H4 (cell line): ENCODE measurements at places on chromosomes 11 and 22.
A peak's percentile ranks its signal among the peaks of the same experiment; 100 is the strongest.

DNA sequence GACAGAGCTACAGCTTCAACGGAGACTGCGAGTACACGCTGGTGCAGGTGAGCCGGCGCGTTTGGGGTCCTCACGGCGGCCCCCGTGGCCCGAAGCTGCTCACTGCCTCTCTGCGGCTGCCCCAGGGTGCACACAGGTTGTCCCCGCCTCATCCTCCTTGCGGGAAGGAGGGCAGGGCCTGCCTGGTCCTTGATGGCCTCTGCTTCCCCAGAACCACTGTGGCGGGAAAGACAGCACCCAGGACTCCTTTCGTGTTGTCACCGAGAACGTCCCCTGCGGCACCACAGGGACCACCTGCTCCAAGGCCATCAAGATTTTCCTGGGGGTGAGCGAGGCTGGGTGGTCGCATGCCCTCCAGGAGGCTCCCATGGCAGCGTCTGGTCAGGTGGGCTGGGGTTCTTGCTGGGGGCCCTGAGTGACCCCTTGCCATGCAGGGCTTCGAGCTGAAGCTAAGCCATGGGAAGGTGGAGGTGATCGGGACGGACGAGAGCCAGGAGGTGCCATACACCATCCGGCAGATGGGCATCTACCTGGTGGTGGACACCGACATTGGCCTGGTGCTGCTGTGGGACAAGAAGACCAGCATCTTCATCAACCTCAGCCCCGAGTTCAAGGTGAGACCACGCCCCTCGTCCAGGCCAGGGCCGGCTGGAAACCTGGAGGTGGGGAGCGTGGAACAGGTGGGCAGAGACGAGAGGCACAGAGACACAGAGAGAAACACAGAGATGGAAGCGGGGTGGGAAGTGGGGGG, 19.4 kb downstream of the MUC5AC start:
- DNase-seq: no peak

DNA sequence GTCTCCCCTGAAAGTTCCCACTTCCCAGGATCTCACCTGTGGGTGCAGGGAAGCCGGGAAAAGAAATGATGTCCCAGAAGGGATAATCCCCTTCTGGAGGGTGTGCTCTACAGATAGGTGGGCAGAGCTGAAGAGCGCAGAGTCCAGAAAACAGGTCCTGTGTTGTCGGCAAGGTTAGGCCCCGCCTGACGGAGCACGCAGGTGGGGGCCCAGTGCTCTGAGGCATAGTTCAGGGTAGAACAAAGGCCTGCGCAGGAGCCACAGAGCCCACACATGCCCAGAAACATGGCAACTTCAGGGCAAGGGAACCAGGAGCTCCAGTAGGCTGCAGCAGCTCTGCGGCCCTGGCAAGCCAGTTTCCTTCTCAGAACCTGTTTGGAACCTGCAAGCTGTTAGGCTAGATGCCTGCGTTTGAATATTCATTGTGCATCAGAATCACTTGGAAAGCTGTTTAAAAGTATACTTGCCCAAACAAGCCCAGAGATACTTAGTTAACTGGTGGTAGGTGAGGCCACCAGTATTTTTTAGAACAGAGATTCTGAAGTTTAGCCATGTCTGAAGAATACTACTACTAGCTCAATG, 386.6 kb downstream of the BUD13 start:
- no peak for DNase-seq

DNA sequence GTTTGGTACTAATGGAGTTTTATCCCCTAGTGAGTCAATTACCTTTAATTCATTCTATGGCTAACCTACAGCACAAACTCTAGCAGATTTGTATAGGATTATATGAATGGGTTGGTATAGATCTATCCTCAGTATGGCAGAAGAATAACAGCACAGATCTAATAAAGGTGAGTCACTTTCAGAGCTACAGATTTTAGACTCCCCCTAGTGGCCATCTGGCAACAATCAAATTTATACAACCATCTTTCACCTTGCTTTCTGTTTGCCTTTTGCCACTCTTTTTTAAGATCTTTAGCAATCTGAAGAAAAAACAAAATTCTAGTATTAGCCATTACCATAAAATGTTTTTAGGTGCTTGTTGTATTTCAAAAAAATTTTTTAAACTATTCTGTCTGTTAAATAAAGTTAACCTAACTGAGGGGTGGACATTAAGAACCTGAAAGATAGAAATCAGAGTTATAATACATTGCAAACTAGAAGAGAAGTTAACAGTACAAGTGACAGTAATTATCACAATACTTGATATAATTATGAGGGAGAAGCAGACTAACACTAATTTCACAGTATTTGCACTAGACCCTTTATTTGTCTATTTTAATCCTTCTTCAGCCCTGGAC, 25.8 kb downstream of the DDIAS start:
- peak; percentile 38 for DNase-seq

DNA sequence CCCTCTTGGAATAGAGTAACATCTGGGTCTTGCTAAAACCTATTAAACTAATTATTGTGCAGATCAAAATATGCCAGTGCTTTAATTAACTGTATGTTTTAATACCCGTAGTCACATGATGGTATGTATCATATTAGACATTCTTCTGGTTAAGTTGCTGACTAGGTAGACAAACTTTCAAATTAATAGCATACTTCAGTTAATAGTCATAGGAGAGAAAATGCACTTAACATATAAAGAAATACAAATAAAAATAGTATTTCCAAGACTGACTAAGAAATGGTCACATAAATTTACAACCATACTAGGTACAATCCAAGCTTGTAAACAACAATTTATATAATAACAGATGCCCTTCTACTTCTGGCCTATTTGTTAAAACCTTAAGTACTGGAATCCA, 7.6 kb upstream of the EXPH5 start:
- no peak for DNase-seq

DNA sequence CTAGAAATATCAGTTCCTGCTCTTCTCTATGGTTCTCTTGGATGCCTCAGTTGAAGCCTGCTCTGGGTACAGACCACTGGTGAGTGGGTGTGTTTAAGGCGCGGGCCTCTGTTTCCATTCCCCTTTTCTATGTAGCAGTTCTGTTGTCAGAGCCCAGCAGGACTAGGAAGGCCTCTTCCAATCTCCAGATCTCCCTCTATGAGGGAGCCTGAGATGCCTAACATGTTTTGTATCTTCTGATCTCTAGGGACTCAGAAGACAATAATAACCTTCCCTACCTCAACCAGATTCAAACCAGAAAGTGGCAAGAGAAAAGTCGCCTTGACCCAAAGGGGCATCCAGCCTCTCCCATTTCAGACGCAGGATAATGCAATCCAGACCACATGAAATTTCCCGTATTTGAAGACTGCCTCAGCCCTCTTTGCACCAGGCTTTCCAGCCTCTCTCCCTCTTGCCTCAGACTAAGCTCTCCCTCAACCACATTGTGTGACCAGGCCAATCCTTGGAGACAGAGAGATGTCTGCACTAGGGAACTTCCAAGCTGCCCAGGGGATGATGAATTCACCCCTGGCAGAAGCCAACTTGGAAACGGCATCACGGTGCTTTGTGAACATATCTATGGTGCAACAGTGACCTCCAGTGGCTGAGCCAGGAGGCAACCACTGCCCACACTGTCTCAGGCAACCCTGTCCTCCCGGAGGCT, 150.1 kb upstream of the UBASH3B start:
- peak; percentile 81 for DNase-seq

- no peak for DNase-seq
These were observed 14.0 kb downstream of the KCNQ1OT1 start for GRCh38 chr11:2685566-2686359.

GRCh38 chr11:122769126-122769780, 69.0 kb upstream of the CRTAM start:
- DNase-seq: no peak

DNA sequence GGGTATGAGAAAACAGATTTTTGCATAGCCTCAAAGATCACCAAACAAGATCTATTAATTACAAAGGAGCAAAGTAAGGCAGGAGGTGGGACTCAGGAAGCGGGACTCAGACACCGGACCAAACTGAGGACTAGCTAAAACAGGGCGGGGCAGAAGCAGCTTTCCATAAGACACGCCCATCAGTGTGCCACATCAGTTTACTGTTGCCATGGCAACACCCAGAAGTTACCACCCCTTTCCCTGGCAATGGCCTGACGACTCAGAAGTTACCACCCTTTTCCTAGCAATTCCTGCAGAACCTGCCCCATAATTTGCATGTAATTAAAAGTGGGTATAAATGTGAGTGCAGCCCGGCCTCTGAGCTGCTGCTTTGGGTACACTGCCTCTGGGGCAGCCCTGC, 173.9 kb downstream of the SHANK2 start:
- no peak for DNase-seq

GRCh38 chr22:31238057-31238456, 26.0 kb downstream of the LIMK2 start:
- DNase-seq: no peak

DNA sequence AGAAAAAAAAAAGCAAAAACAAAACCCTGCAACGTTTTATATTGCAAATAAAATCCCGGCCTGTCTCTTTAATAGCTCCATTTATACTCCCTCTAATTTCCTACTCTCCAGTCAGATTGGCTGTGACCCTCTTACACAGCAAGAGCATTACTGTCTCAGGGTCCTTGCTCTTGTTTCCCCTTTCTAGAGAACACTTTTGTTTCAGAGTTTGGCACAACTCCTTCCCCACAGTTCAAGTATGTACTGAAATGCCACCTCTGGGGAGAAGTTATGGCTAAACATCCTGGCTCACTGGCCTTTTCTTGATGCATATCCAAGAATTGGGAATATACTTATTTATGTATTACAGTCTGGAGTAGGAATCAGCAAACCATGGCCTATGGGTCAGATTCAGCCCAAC, 2.6 kb downstream of the CASP12 start:
- no peak for DNase-seq

- peak; percentile 88 for DNase-seq
These were observed 22.1 kb upstream of the SYT7 start for GRCh38 chr11:61602775-61603569.

- DNase-seq: no peak
These were observed 32.1 kb downstream of the AMPD3 start for GRCh38 chr11:10487002-10487647.

DNA sequence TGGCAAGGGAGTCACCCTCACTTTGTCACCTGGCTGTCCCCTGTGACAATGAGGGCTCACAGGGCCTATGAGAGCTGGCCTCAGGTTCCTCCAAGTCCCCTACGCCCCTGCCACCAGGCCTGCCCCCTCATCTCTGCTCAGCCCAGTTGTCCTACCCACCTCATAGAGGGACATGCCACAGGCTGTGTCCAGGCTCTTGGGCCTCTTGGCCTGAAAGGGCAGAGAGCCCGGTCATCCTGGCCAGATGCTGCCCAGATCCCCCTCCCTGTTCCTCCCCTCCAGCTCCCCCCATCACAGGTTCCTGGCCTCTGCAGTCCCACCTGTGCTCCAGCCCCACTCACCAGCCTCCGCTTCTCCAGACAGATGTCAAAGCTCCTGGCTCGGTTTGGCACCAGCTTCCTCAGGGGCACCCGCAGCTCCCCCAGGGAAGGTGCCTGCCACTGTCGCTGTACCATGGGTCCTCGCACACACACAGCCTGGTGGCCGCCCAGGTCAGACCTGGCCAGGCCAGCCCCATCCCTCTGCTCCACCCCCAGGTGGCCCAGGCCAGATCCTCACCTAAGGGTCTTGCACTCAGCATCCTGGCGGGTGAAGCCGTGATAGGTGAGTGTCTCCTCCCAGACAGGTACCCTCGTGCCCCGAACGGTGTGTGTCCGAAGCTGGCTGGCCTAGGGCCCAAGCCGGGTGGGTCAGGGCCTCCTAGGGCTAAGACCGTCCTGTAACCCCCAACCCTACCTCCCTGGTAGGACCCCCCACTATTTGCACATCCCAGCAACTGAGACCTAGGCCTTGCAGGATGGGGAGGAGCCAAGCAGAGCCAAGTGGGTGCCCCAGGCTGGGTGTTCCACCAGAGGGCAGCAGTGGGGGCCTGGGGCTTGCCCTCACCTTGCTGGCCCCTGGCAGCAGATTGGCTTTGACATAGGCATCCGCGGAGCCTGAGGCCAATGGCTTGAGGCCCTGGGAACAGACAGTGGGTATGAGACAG, 8.3 kb downstream of the NDUFV1 start:
- DNase-seq: peak; percentile 22

GRCh38 chr11:132177106-132177505, 806.7 kb downstream of the NTM start:
- DNase-seq: no peak
